ENCODE measurements at places on chromosomes 13 and 19.

DNA sequence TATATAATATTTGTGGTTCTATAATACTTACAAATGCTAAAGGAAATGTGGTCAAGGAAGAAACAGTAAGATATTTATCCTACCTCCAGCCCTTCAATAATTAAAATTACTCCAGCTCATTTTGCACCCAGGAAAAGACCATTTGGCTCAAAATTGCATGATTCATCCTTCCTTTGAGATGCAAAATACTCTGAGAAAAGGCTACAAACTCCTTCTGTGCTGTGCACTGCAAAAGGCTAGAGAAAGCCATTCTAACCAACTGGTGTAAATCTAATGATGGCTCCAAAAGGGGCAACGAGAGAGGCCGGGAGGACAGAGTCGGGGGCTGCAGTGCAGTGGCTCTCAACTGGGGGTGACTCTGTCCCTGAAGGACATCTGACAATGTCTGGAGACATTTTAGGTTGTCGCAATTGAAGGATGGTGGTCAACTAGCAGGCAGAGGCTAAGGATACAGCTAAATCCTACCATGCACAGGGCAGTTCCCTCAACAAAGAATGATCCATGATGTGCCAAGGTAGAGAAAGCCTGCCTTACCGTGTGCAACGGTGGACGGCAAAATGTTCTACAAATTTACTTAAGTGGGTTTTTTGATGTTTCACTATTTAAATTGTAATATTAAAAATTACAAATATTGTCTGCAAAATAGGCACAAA is 32.6 kb downstream of the SLC7A1 start:
- no peak for DNase-seq

DNA sequence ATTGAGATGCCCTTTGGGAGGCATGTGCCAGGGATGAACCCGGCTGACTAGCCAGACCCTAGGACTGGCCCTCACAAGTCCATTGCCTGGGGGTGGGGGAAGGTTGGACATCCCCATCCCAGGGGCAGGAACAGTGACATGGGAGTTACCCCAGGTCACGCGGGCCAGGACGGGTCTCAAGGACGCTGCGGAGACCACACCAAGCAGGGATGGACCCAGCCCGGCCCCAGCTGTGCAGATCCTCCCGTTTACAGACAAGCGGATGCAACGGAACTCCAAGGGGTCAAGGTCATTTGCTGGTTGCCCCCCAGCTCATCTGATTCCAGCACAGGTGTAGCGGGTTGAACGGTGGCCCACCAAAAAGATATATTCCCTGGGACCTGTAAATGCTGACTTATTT is 20.0 kb downstream of the F2RL3 start:
- no peak for DNase-seq

DNA sequence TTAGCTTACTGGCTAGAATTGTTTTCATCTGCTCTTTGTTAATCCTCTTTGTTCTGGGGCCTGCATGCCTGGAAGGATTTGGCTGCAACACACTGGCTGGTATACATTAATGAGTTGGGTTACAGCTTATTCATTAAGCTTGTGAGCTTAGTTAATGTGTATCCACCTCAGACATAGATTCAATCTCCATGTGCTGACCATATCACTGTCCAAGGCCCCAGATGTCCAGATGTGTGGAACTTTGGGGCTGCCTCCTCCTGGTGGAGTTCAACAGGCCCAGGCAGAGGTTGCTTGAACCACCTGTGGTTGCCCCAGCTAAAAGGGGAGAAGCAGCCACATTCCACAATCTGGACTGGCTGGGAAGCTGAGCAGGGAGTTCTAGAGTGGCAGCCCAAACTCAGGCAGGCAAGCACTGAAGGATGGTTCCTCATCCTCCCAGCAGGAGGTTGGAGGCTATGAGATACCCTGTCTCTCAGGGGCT is 5.4 kb downstream of the DIAPH3 start:
- no peak for DNase-seq

DNA sequence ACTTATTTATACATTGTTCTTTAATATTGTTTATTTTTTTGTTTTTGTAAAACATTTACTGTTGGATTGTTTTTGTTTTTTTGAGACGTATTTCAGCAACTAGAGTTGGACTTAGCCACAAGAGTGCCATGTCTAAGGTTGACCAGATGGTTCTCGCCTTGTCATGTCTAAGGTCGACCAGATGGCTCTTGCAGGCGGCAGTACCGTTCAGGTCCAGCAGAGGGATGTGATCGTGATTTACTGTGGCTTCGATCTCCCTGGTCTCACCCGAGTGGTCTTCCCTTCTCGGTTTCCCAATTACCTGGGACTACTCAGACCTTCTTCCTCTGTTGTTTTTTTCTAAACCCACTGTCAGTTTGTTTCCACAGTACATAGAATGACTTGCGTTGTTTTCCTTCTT is 1438.6 kb downstream of the UQCRFS1 start:
- DNase-seq: no peak

GRCh38 chr19:7288977-7289376 is 5.2 kb downstream of the INSR start:
- DNase-seq: no peak

- peak; percentile 36 for DNase-seq
Observed at GRCh38 chr13:31797154-31797775, 57.9 kb downstream of the RXFP2 start.

DNA sequence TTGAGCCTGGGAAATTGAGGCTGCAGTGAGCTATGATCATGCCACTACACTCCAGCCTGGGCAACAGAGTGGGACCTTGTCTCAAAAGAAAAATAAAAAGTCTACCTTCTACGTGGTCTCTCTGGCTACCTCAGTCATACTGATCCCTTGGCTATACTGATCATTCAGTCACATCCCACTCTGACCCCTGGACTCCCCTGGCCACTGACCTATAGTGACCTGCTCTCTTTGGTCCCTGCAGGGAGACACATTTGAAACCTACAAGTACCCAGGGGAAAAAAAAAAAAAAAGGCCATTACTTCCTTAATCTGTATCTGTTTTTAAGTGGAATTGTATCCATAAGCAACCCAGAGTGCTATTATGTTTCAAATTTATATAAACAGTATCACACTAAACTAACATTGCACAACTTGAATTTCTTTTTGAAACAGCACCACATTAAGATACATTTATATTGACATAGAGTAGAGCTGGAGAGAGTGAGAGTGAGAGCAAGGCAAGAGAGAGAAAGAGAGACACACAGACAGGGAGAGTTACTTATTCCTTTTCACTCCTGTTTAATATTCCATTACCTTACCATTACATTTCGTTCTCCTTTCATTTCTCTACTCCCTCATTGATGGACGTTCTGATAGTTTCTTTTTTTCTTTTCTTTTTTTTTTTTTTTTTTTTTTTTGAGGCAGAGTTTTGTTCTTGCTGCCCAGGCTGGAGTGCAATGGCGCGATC is 23.7 kb upstream of the CERS4 start:
- no peak for DNase-seq

GRCh38 chr13:110938662-110939421 is 24.0 kb upstream of the ANKRD10 start:
- DNase-seq: no peak

- DNase-seq: no peak
Observed at GRCh38 chr19:39563408-39563807, 23.4 kb upstream of the EID2 start.

DNA sequence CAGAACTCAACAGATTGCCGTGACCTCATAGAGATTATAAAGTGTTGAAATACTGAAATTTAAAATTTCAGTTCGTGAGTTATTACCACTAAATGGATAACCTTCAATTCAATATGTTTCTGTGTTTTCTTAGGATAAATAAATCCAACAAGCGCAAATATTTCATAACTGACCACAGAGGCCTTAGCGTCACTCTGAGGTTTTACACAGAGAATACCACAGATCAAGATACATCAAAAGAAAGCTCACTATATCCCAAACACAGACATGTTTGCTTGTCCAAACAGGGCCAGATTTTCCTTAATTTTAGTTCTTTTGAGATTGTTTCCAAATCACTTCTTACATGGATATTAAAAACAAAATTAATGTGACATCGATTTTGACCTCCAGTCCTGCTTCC is 235.8 kb downstream of the EFNB2 start:
- no peak for DNase-seq

DNA sequence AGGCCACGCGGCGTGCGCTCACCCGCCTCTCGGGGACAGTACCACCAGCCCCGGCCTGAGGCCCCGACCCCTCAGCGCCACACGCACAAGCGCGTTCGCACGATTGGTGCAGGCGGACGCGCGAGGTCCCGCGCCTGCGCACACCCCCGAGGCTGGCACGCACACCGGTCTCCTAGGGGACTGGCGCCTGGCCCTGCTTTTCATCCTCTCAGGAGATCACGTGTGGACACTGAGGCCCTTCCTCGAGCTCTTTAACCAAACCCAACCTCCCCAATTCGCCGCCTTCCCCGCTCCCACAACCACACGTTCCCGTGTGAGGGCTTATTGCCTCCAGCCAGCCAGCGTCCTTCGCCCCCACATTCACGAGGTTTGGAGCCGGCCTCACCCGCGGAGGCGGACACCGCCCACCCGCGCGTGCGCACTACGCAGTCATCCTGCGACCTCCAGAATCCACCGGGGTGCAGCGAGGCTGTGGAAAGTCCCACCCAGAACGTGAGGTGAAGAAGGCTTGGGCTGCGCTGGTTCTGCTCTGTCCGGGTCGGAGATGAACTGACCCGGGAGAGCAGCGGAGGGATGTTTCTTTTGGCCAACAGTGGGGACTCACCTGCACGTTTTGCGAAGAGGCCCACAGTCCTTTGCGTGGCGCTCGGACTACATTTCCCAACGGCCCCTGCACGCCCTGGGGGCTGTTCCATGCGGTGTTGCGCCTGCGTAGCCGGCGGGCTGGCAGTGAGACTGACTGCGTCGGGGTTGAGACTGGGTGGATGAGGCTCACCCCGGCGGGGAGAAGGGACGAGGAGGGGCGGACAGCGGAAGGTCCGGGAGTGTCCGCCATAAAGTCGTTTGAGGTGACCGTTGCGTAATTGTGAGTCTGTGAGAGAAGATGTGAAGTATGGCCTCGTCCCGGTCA is 539 bp upstream of the ZNF667 start:
- peak; percentile 46 for DNase-seq

DNA sequence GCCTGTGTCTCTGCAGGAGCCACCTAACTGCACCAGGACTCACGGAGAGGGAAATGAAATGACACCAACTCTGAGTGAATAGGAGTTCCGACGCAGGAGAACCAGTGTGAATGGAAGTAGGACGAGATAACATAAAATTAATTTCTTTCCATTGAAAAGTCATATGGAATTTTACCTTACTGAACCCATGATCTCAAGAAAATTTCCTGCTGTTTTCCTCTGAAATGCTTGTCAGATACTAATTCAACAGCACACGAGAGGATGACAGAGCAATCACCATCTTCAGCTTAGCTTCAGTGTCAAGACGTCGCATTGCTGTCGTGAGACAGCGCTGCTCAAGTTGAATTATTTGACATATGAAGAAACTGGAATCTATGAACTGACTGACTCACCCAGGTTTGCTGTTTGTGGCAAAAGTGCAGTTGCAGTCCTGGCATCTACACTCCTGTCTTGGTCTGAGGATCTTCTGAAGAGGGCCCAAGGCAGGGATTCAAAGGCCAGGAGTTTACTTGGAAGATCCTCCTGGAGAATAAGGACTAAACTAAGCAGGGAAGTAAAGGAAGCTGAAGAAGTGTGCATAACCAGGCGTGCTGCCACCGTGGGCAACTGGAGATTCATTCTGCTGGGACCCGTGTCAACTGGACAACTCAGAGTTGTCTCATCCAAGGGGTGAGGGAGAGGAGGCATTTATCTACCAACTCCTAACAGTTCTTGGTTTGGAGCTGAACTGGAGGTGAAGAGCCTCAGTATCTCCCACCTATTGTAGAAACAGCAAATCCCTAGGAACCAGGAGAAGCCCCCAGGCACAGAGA is 214.4 kb upstream of the IRS2 start:
- DNase-seq: no peak

GRCh38 chr13:100798739-100799361 is 124.3 kb upstream of the TMTC4 start:
- no peak for DNase-seq

GRCh38 chr19:56092685-56093631 is 28.1 kb downstream of the ZNF787 start:
- no peak for DNase-seq

- no peak for DNase-seq
Observed at GRCh38 chr19:5024282-5024681, 55.4 kb downstream of the KDM4B start.

- DNase-seq: peak; percentile 21
Observed at GRCh38 chr13:98447881-98448641, 128.8 kb downstream of the STK24 start.

GRCh38 chr13:48158290-48158689 is 63.4 kb upstream of the MED4 start:
- no peak for DNase-seq

GRCh38 chr13:114272977-114273376 is 8.4 kb upstream of the UPF3A start:
- DNase-seq: no peak

- peak; percentile 11 for DNase-seq
Observed at GRCh38 chr13:80131204-80131603, 209.7 kb downstream of the SPRY2 start.

DNA sequence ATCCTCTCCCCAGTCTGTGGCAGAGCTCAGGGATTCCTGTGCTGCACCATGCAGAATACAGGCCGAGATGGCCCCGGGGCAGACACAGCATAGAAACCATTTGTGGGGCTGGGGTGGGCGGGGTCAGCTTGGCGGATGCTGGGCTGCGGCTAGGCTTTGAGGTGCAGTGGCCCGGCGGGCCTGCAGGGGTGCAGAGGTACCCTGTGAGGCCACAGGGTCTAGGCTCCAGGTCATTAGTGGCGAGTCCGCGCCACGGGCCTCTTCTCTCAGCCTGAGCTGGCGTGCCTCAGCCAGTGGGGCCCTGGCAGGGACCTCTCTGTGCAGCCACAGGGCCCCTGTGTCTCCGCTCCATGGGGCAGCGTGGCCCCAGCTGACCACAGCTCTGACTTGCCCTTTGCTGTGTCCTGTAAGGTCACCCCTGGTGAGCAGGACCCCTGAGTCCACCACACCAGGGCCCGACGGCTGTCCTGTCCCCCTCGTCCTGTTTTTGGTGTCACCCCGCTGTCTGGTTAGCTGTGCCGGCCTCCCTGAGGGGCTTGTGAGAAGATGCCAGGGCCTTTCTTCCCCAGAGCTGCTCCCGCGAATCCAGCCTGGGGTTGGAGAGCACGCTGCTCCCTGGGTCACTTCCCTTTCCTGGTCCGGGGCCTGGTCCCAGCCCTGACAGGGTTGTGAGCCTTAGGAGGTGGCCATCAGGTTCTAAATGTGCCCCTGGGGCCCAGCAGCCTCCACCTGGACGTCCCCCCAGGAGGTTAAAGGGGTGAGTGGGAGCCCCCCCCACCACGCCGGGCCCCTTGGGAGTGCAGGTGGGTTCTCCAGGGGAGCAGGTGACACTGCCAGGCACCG is 12.1 kb downstream of the KDM4B start:
- no peak for DNase-seq

DNA sequence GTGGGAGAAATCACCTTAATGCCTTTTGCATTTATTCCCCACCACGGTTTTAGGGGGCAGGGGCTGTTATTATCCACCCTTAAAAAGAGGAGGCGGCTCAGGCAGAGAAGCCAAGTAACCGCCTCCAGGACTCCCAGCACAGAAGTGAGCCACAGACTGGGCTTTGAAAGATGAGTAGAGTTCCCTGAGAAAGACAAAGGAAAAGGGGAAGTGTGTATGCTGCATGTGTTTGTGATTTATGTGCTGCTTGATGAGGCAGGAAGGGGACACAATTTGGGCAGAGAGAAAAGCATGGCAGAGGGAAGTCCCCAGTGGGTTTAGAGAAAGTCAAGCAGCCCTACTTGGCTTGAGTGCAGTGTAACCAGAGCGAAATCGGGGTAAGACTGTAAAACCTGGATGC is 85.0 kb downstream of the DOCK9 start:
- no peak for DNase-seq
